ENCODE measurements at places on chromosomes 11 and 22.

GRCh38 chr11:1674173-1675131 is 22.5 kb upstream of the KRTAP5-6 start:
- no peak for DNase-seq

DNA sequence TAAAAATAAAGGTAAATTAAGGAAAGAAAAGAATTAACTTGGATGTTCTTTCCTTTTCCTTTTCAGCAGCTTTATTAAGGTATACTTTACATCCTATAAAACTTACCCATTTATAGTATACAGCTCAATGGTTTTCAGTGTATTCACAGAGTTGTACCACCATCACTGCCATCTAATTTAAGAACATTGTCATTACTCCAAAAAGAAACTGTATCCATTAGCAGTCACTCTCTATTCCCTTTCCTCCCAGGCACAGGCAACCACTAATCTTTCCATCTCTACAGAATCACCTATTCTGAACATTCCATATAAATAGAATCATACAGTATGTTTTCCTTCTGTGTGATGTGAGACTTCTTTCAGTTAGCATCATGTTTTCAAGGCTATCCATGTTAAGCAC is 38.9 kb upstream of the TNRC6B start:
- DNase-seq: no peak

- no peak for DNase-seq
Observed at GRCh38 chr11:18650353-18650752, 16.2 kb upstream of the SPTY2D1 start.

GRCh38 chr11:84290647-84291046 is 1004.5 kb upstream of the CCDC90B start:
- peak; percentile 20 for DNase-seq

All from M059J (cell line).